GM23248 (cell line): ENCODE measurements at places on chromosomes 1 and 21.

DNA sequence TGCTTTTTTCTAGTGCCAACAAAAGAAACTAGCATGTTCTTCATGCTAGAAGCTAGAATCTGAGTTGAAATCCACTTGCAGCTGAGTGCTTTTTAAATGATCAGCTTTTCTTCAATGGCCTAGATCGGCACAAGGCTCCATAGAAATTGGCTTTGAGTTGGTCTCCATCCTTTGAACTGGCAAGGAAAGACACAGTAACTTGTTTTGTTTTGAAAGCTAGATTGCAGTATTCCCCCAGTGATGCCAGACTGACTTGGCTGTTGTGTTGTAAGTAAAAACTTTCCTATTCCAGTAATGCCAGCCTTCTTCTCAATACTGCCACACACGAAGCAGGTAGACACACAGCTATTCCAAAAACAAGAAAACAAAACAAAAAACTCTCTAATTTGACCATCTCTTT is 139.1 kb downstream of the FMN2 start:
- DNase-seq, result no peak

DNA sequence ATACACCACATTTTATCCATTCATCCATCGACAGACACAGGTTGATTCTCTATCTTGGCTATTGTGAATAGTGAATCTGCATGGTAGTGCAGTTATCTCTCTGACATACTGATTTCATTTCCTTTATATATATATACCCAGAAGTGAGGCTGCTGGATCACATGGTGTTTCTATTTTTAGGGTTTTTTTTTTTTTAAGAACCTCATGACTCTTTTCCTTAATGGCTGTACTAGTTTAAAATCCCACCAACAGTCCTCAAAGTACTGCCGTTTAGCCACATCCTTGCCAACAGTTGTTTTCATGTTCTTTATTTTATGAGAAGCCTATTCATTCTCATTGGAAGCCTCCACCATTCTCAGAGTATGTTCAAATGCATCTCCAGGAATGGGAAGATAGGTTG is 258.7 kb upstream of the SNX7 start:
- no peak for DNase-seq

DNA sequence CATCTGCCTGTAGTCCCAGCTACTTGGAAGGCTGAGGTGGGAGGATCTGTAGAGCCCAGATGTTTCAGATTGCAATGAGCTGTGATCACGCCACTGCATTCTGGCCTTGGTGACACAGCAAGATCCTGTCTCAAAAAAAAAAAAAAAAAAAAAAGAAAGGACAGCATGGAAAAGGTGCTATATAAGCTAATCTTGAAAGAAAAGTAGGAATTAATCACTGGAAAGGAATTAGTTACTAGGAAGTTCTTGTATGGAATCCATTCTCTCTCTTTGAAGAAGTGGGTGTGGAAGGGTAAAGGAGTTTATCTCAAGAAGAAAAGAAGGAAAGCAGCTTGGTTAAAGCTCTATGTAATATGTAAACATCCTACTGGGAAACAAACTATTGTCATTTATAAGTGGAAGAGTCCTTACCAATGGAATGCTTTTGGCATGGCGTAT is 339.2 kb downstream of the DPYD start:
- DNase-seq, result peak; percentile 61

- DNase-seq, result no peak
Measured at GRCh38 chr21:42247716-42248115, 28.8 kb downstream of the ABCG1 start.

GRCh38 chr1:98661544-98662355 is at the start of gene SNX7:
TSS of gene SNX7 (plus strand) at chr1:98661721. CDS start at chr1:98661732, 11 bp downstream.
- DNase-seq, result peak; percentile 91

DNA sequence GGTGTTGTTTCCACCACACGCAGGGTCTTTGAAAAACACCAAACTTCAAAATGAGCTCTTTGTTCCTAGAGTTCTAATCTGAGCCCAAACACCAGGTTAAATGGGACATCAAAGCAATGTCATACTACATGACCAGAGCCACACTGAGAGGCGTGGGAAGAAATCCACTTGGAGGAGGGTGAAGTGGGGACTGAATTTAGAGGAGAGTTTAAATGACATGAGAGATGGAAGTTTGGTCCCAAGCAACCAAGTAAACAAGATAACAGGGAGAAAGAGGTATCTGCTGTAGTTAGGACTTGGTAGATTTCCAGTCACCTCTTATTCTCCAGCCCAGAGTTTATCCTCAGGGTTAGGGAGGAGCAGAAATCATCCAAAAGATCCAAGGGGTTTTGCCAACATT is 290.9 kb upstream of the FAM78B start:
- no peak for DNase-seq

DNA sequence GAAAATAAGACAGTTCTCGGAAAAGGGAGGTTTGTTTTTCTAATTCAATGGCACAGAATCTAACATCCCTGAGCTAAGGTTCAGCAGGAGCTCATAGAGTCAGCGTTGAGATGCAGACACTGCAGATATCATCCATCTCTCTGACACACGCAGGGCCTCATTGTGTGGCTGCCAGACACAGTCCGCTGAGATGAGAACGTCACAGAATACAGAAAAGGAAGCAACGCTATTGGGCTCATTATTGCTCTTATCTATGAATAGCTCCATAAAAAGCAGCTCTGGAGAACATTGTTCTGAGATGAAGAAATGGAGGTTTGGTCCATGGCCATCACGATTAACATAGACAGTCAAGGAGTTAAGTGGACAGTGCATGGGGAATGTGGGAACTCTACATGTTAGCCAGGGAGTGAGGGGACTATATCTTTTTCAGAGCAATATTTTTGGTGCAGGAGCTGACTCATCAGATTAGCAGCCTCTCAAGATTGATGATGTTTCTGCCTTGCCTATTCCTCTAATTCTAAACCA is 771.6 kb upstream of the CXADR start:
- DNase-seq, result no peak

GRCh38 chr1:162310337-162310736 is 66.3 kb downstream of the SPATA46 start:
- DNase-seq, result no peak

GRCh38 chr21:42561762-42562650 is 48.4 kb downstream of the SLC37A1 start:
- no peak for DNase-seq

GRCh38 chr1:1223321-1223720 is 8.5 kb downstream of the SDF4 start:
- DNase-seq, result no peak
